ENCODE measurements at places on chromosomes 3 and 15.

GRCh38 chr3:12750223-12750622 lies 8.8 kb downstream of the TMEM40 start:
- DNase-seq: no peak

DNA sequence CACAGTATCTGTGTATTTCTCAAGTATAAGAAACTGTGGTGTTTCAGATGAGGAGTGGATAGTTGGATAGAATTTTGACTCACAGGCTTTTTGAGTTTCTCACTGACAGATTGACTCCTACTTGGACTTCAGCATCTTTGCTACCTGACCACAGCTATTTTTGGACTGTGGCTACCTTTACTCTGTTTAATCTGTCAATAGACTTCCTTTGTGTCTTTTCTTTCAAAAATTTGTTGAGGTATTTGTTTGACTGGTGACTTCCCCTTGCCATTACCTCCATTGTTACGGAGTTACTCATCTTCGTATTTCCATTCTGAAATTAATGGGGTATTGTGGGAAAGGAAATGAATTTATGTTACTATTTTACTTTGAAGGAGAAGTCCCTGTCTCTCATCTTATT lies 123.8 kb downstream of the AGBL1 start:
- no peak for DNase-seq

- DNase-seq: no peak
These were observed 13.2 kb downstream of the ABCC5 start for GRCh38 chr3:184004476-184004875.

DNA sequence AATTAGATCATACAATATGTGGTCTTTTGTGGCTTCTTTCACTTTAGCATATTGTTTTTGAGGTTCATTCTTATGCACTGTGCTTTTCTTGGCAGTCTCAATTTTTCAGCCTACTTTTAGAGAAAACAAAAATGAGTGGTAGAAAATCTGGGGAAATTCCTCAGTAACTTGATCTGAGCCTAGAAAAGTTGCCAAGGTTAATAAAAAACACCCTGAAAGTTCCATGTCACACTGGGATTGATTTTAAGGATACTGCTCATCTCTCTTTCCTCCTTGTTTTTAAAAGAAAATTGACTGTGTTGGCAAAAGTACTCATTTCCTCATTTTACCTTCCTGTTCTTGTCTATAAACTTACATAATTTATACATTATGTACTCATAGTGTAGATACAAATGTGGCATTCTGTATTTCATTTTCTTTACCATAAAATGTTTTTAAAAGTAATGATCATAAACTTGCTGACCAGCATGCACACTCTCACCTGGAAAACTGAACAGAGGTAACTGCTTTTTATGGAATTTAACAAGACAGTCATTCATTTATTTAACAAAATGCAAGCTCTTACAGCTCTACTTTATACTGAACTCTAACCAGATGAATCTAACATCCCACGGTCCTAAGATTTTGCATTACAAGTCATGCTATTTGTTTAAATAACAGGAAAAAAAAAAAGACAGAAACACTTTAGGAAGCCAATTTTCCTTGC lies 28.6 kb upstream of the SH3BP5 start:
- no peak for DNase-seq

DNA sequence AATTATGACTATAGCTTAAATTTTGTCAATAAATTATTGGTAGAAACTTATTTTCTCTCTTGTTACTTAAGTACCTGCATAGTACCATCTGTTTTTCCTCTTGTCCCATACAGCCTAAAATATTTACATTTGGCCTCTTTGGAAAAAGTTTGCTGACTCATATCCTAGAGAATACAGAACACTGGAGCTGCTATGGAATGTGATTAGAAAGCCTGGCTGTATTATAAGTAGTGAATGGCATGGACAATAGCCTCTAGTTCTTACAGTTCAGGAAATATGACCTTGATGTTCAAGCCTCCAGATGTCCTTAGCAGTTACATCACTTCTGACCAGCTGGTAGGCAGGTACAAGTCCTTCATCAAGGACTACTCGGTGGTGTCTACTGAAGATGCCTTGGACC lies 28.3 kb downstream of the ST8SIA2 start:
- DNase-seq: no peak

GRCh38 chr15:40242601-40243000 lies 3.7 kb downstream of the PAK6 start:
- DNase-seq: no peak

- DNase-seq: no peak
These were observed 27.8 kb upstream of the IGDCC4 start for GRCh38 chr15:65450556-65450955.

DNA sequence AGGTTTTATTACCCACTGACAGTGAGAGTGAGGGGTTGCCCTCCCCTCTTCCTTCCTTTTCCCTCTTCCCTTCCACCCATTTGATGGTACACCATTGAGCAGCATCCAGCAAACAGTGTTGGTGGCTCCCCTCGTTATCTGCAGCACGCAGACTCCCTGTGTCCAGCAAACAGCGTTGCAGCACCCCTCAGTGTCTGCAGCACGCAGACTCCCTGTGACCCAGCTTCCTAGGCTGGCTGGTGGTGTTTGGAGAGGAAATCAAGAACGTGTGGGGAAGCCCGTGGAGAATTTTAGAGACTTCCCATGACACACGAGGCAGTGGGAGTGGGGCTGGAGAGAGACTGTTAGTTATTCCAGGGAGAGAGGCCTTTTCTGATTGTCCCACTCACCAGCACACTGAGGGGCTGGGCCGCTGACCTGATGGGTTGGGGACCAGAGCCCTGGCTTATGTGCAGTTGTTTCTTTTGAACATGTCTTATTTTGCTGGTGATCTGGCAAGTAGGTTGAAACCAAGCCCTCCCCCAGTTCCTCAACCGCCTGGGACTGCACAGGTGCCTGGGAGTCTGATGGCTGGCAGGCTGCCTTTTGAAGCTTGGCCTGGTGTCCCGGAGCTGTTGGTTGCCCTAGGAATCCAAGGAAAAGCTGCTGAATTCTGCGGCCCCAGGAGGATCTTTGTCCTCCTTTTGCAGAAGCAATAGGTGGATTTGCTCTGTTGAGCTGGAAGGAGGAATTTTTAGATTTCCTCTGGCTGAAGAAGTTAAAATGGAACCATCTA lies 19.0 kb downstream of the APBA2 start:
- DNase-seq: no peak

DNA sequence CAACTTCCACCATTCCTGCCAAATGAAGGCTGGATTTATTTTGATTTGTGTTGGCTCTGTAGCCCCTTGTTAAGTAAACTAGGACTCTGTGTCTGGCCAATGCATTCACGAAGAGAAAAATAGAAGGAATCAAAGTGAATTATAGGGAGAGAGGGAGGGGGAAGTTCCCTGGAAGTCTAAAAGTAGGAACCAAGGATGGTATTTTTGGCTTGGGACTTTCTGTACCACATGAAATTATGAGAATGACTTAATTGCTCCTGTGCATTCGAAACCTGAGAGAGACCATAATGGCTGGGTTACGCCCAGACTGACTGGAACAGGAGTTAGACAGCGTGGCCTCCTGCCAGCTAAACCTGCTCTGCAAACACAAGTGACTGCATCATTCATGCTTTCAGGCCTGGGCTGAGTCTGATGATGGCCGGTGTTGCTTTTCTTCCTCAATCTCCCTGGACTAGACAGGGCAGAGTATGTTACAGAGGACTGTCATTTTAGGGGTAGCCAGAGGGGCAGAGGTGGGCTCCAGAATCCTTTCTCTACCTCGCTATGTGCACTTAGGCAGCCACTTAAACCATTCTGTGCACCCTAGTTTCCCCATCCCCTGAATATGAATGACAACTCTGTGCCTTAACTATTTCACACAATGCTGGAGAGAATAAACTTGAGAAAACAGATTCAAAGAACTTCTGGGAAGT lies 58.9 kb downstream of the MYO1E start:
- DNase-seq: no peak

- DNase-seq: no peak
These were observed 237.8 kb upstream of the GADL1 start for GRCh38 chr3:31132132-31132769.

DNA sequence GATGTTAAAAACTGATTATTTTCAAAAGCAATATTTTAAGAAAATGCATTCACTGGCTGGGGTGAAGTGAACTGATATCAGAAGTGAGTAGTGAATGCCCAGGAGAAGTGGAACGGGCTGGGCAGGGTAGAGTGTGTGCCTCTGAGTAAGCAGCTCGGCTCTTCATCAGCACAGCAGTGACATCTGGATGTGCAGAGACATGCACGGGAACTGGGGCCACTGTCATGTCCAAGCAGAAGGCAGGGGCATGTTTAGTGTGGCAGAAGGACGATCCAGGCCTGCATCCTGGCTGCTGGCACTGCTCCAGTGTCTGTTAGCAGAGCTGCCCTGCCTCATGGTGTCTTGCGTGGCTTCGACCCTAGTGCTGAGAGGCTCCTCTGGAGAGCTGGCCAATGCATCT lies 305.6 kb upstream of the LRRFIP2 start:
- no peak for DNase-seq

DNA sequence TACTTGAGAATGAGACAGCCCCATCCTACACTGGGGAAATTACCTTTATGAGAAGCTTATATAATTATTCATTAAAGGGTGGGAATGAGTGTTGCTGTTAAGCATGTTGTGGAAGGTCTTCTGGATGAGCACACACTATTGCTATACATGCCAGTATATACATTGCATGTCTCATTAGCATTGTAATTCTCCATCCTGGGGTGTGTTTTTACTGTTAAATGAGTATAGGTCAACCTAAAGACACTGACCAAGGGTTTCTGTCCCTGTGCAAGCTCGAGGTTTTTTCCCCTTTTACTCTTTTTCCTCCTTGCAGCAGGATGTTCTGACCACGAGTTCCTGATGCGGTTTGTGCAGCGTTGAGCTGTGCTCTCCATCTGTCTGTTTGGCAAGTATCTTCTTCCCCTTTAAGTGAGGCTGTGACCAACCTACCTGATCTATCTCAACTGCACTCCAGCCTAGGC lies 7.2 kb upstream of the IVD start:
- no peak for DNase-seq

DNA sequence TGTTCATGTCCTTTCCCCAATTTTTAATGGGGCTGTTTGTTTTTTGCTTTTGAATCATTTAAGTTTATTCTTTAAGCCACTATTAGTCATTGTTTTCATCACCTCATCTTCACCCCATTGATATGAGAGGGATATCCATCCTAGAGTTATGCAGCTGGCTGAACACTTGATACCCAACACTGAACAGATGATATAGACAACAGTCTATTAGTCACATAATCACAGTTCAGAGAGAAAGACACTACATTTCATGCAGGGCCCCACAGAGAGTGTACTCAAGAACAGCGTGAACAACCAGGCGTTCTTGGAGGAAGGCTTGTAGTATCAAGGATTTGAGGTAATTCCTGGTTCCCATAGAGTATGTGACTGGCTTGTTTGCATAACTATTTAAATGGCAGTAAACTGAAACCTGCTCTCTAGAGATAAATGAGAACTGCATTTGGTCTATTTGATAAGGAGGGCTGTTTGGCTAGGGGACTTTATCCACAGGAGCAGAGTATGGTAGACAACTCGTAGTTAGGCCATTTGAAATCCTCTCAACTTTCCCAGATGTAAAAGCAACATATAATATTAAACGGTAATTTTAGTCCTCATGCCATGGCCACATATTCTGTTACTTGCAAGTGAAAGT lies 618.7 kb downstream of the SI start:
- no peak for DNase-seq

DNA sequence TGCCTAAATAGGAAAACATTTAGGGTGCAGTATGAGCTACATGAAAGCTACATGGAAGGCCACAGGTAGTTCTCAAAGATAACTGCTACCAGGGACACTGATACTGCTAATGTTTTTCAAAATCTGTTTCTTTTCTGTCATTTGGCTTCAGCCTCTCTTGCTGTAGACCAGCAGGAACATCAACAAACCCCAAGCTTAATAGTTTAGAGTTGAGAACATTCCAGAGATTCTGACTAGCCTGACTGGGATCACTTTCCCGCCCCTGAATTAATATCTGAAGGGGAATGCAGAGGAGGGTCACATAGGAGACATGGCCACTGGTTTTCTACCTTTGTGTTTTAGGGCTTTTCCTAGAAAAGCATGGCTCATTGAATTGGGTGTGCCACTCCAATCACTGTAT lies 16.9 kb upstream of the C3orf38 start:
- DNase-seq: no peak

DNA sequence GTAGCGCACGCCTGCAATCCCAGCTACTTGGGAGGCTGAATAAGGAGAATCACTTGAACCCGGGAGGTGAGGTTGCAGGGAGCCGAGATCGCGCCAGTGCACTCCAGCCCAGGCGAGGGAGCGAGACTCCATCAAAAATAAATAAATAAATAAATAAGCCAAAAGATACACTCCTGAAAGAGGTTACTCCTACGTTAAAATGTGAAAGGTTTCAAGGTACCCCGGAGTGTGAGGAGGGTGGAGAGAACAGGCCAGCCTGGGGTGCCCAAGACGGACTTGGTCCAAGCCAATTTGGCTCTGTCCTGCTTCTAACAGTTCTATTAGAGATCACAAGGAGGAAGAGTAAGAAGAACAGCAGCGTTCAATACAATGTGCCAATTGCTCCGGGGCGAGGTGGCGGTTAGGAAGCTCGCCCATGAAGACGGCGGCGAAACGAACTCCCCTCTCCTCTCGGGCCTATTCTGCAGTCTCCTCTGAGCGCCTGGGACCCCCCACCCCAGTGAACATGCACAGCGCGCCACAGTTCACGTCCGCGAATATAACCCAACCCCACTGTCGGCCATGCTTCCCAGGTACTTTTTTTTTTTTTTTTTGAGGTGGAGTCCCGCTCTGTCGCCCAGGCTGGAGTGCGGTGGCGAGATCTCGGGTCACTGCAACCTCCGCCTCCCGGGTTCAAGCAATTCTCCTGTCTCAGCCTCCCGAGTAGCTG lies 942 bp downstream of the ELP6 start:
- peak; percentile 3 for DNase-seq

GRCh38 chr3:58095603-58096138 lies 87.4 kb downstream of the FLNB start:
- DNase-seq: no peak

GRCh38 chr3:30673425-30674341 lies 67.3 kb downstream of the TGFBR2 start:
- no peak for DNase-seq

DNA sequence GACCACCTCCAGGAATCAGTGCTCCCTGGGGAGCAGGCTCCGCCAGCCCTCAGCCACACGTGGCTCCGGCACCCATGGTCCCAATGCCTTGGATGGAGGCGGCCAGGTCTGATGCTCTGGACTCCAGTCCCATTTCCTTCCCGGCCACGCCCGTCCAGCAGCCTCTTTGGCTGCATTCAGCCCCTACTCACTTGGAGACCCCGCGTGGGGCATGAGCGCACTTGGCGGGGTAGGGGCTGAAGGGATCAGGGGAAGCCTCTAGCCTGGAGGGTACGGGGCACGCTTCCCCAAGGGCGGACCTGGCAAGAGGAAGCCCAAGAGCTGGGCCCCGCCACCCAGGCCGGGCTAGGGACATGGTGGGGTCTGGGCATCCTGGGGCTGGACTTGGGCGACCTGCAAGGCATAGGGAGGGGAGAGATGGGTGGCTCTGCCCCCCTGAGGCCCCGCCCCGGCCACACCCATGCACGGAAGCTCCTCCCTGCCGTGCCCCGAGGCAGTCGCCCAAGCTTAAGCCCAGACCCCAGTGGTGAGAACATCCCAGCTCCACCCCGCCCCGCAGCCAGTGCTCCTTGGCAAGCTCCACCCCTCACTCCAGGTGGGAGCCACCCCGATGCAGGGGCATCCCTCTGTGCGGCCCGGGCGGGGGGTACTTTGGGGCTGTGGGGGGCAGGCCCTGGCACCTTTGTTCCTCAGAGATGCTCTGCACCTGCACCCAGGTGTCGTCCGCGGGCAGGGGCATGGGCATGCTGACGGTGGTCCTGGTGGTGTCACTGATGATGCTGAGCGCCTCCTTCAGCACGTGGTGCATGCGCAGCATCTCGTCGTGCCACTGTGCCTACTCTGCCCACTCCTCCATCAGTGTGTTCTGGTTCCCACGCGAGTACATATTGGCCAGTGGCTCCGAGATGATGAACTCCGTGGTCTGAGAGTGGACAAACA lies 163.5 kb downstream of the GOLGA6L4 start:
- DNase-seq: no peak

Measured in effector memory CD4-positive, alpha-beta T cell (primary cell).